AG08395 (cell line): ENCODE measurements at places on chromosomes 2 and 18.

GRCh38 chr2:21037671-21038108, 6.2 kb downstream of the APOB start:
- no peak for DNase-seq

GRCh38 chr18:55524353-55525073, 63.5 kb downstream of the TCF4 start:
- no peak for DNase-seq

DNA sequence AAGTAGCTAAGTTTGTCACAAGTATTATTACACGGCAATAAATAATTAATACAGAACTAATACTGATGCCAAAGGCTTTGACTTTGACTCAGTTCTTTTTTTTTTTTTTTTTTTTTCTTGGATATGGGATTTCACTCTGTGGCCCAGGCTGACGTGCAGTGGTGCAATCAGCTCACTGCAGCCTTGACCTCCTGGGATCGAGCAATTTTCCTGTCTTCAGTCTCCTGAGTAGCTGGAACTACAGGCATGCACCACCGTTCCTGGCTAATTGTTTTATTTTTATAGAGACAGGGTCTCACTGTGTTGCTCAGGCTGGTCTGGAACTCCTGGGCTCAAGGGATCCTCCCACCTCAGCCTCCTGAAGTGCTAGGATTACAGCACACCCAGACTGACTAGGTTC, 284.5 kb downstream of the SS18 start:
- DNase-seq, result no peak

DNA sequence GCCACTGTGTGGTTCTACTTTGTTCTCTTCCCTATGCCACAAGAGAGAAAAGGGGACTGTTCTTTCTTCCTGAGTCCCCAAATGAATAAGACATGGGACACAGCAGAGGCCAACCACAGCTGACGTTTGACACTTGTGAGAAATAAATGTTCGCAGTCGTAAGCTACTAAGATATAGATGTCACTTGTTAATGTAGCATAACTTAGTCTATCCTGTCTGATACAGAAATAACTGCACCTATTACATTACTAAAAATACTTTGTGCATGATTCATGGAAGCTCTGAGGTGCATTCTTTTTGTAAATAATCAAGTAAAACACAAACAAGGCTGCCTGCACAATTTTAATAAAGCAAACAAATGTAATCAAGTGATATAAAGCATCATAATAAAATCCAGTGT, 148.8 kb downstream of the NBAS start:
- no peak for DNase-seq

- DNase-seq, result no peak
Measured at GRCh38 chr2:25409468-25409867, 67.7 kb upstream of the DNMT3A start.

GRCh38 chr2:64101141-64101591, 43.1 kb downstream of the PELI1 start:
- peak; percentile 26 for DNase-seq
